SK-N-SH treated with all-trans-retinoic acid at 6 μM for 48 hours (cell line): ENCODE measurements at places on chromosomes 4 and X.

DNA sequence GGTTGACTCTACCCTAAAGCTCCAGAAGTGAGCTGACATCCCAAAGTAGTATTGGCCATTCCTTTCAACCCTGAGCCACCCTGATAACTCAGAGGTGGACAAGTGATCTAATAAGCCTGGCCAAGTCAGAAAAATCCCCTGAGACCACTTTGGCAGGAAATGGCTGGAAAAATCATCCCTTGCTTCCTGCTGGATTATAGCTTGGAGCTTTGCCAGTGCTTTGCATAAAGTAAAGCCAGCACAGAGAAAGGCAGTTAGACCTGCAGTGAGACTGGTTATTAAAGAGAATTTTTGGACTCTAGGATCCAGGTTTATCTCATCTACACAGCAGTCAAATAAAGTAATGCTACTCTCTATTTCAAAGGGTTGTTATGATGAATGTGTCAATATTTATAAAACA, 6.4 kb downstream of the CXCL3 start:
- ATAC-seq: no peak

DNA sequence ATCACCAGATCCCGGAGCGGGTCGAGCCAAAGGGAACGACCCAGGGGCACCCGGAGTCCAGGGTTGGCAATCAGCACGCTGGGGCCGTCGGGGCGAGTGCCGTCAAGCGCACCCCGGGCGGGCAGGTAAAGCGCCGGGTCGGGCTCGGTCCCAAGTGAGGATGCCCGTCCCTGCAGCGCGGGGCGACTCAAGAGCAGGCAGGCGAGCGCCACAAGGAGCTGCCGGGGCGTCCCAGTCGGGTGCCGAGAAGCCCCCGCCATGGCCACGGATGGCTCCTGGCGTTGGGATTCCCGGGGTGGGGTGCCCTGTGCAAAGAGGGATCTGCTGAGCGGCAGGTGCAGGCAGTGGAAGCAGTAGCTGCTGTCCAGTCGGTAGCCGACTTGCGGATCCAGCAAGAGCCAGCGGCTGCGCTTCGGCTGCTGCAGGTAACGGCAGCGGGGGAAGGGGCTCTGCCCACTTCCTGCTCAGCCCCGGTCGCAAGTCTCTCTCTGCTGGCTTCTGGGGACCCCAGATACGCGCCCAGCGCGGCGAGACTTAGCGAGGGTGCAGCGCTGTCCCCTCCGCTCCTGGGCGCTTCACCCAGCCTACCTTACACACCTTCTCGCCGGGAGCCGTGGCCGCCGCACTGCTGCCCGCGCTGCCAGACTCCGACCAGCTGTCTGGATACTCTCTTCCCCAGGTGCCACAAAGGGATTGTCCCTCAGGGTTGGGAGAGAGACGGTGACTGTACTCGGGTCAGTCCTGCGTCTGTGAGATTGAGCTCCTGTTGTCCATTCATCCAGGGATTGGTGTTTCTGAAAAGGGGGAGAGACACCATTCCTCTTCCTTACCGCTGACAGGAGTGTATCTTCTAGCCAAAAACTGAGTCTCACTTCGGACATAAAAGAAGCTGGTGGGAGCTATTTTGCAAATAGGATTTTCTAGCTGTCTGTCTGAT, at the start of gene FREM3:
FREM3 (minus strand) TSS at position 260 of the 937 bp plus-strand sequence; CDS start at position 260, 0 bp downstream.
- peak; percentile 72 for ATAC-seq

DNA sequence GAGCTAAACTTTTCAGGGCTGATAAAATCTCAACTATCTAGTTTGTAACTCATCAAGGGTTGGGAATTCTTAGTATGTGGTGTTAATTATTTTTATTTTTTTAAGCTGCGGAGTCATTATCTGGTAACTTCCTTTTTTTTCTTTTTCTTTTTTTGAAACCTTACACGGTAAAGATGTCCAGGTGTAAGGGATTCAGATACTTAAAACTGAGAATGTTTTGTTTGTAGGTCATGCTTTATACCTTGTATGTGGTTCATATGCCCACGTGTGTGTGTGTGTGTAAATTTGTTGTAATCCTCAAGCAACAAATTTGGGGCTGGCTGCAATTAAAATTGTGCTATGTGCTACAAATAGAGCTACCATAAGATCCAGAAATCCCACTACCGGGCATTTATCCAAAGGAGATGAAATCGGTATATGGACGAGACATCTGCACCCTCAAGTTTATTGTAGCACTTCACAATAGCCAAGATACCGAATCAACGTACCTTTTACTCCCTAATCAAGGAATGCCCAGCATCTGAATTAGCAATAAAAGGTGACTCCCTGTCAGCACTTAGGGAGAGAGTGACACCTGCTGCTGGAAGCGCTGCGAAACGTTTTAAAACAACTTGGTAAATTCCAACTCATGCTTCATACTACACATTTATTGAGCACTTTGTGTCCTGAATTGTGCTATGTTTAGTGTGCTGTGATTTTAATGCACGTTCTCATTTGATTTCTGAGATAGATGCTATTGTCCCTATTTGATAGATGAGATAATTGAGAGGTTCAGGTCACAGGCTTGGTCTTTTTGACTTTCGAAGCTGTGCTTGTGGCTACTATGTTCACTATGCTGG, 16.1 kb downstream of the MSMO1 start:
- ATAC-seq: peak; percentile 52

DNA sequence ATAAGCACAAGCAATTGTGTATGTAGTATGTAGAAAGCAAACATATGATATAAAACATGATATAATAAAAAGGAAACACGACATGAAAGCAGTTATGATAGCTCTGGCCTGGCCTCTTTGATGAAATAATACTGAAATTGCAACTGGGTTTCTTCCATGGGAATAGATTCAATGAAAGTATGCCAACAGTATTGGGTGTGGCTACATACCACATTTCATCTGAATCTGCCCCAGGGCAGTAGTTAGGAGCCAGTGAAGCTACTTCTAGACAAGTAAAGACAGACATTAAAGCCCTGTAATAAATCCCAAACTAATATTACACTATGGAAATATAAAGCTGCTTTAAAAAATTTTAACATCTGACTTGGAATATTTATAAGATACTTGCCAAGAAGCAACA, 207.3 kb downstream of the FBXW7 start:
- ATAC-seq: no peak

- no peak for ATAC-seq
Observed at GRCh38 chrX:97405031-97405660, 521.4 kb downstream of the RPA4 start.
